AG08395 (cell line): ENCODE measurements at places on chromosomes 11 and 22.

- no peak for DNase-seq
Measured at GRCh38 chr11:72292106-72292785, 48.3 kb upstream of the PHOX2A start.

DNA sequence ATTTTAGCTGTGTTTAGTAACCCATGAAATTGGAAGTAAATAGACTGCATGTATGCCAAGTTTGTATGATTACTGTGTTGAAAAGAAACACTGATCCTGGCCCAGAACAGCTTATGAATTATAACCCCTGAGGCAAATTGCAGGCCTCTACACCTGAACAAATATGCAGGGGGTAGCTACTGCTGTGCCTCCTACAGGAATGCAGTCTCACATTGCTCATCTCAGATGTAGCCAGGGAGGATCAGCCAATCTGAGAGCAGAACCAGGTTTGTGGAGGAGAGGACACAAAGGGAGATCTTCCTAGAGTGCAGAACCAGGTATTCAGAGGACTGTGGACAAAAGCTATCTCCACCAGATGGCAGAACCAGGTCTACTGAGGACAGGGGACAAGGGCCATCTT, 442.2 kb upstream of the DDI1 start:
- no peak for DNase-seq

- no peak for DNase-seq
Measured at GRCh38 chr11:95337972-95338429, 107.0 kb upstream of the SESN3 start.

DNA sequence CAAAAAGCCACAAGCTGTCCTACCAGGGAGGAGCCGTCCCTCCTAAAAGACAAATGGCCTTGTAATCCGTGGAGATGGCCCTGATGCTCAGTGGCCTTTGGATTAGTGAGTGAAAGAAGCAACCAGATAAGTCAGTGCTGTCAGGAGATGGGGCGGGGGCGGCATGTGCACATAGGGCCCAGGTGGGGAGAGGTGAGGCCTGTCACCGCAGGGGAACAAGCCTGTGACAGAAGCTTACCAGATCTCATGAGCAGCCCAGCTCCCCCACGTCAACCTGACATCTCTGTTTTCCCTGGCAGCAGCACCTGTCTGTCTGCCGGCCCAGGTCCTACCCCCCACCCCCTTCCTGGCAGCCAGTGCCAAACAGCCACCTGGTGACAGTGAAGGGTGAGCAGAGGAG, 162.6 kb downstream of the BUD13 start:
- DNase-seq, result no peak

- DNase-seq, result no peak
Measured at GRCh38 chr22:29820961-29821290, 17.1 kb downstream of the ASCC2 start.

DNA sequence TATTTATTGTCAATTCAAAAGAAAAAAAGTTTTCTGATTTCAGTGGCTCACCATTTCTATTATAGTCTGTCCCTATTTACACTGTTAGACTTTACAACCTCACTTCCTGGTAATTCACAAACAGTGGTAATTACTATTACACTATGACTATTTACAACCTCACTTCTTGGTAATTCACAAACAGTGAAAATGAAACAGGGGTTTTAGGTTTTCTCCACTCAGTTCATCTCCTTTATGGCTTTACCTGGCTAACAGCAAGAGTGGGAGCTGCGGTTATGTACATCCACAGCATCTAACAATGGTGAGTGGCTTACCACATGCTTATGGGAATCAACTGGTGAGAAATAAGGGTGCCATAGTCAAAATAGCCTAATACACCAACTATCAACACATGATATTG, 166.4 kb downstream of the CASP12 start:
- DNase-seq, result no peak

GRCh38 chr11:120513436-120514315, 2.1 kb downstream of the GRIK4 start:
- no peak for DNase-seq

GRCh38 chr22:19385221-19385906, 46.2 kb downstream of the HIRA start:
- no peak for DNase-seq

DNA sequence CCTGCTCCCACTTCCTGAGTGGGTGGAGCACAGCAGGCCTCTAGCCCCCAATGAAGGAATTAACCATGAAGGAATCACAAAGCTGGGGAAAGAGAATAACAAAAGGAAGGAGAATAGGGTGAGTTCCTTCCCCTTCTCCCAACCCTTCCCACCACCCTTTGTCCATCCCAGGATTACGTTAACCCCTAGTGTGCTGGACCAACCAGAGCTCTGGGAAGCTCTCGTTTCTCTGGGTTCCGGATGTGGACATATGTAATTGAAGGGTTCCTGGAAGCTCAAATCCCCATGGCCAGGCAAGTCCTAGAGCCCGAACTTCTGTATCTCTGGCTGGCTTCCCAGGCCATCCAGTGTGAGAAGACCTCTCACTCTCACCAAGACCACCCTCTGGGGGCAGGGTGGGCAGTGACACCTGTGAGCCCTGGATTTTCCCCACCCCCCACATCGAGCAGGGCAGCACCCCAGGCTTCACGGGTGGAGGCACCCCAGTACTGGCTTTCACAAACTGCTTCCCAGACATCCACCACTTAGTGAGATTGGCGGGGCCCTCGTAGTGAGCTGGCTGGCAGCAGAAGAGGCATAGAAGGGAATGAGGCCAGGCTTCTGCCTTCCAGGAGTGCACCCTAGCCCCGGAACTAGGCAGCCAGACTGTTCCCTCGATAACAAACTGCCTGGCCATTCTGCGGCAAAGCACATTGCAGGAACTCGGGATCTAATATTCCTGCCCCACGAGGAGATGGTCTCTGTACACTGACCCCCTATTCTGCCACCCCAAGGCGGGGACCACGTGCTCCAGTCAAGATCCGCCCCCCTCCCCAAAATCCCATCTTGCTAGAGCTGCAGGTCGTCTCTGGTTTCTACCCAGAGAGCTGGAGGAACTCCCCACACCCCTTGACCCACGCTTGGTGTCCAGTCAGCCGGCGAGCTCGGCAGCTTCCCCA, 2.1 kb downstream of the NECTIN1 start:
- no peak for DNase-seq

- DNase-seq, result peak; percentile 45
Measured at GRCh38 chr22:38799265-38800002, 5.5 kb upstream of the DNAL4 start.

- no peak for DNase-seq
Measured at GRCh38 chr11:86934582-86934900, 20.7 kb downstream of the FZD4 start.

- no peak for DNase-seq
Measured at GRCh38 chr11:108370990-108371389, 96.3 kb downstream of the C11orf65 start.

DNA sequence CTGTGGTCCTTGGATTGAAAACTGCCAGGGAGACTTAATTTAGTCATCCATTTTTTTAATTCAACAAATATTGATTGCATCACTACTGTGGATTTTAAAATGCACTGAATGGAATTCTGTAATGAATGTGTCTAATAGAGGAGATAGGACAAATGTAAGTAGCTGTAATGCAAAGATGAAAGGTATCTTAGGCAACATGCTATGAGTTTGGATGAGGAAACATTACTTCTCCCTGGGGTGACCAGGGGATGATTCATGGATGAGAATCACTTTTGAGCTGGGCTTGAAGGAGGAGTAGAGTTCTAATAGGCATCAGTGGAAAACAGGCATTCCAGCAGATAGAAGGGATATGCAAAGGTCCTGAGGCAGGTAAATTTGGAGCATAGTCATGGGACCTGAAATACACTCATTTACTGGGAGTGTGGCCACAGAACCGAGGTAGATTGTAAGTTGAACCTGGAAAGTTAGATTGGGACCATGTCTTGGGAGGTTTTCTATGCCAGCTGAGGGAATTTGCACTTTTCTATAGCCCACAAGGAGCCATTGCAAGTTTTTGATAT, 43.4 kb downstream of the PKNOX2 start:
- no peak for DNase-seq

- DNase-seq, result no peak
Measured at GRCh38 chr11:68223275-68223674, 10.2 kb upstream of the KMT5B start.

- no peak for DNase-seq
Measured at GRCh38 chr22:39656495-39657490, 86.2 kb downstream of the CACNA1I start.

DNA sequence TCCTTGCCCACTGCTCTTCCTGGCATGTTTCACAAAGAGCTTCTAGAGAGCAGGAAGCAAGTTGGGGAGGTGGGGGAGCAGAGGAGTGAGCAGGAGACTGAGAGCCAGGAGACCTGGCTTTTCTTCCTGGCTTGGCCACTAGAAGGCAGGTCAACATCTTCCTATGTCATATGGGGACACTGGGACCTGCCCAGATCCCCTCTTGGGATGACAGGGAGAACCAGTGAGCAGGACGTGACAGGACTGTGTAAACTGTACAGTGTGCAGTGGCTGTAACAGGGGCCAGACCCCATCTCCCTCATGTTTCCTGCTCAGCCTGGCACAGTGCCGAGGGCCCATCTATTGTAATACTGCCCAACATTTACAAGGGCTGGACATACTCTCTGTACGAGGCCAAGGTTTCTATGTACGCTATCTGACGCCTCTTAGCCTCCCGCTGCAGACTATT, 29.4 kb downstream of the GDPD5 start:
- no peak for DNase-seq

GRCh38 chr11:79173615-79174014, 267.2 kb downstream of the TENM4 start:
- peak; percentile 82 for DNase-seq

GRCh38 chr11:8314916-8315315, 51.2 kb upstream of the LMO1 start:
- DNase-seq, result no peak

DNA sequence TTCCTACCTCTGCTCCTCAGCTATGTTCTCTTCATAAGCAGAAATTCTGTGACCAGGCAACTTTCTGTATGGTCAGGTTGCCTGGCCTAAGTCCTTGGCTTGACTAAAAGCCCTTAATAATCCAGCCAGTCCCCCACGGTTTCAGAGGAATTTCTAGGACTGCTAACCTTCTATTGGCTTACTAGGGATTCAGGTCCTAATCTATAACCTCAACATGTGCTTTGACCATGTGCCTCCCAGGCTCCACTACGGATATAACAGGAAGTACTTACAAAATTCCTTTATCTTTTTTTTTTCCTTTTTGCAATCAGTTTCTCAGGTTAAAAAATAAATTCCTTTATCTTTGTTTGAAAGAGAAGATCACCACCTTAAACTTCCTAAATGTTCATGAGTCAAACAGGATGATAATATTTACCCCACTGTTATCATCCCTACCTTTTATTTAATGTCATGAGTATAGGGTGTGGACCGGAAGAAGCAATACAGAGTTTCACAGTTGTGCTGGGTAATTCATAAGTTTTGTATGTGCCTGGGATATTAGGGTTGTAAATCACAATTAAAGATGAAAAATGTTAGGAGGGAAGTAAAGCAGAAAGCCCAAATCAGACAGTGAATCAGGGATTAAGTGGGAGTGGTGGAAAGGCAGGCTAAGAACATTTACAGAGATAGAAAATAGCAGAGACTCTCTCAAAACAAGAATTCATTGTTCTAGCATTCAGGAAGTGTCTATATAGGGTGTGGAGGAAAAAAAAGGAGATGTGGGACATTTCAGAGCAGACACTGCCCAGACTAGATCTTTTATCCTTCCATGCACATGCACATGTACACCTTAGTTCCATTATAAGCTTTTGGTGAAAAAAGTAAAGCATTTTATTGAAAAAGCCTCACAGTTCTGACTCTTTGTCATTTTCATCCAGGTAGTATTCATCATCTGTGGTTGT, 10.7 kb upstream of the POGLUT3 start:
- no peak for DNase-seq

DNA sequence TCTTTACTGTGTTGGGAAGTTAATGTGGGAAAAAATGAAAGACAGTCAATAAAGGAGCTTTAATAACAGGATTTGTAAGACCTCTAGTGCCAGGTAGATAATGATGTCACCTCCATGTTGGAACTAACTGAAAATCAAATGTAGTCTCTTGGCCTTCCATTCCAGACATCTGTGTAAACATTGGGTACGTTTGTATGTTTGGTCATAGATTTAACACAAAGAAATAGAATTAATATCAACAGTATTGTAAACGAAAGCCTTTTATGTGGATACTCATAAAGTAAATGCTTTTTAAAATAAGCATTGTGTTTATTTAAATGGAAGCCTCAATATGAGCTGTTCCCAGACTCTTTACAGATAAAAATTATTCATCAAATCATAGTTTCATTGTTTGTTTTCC, 605.7 kb downstream of the METTL15 start:
- DNase-seq, result no peak

GRCh38 chr22:36510384-36510783, 3.5 kb upstream of the FOXRED2 start:
- no peak for DNase-seq

- no peak for DNase-seq
Measured at GRCh38 chr11:16392616-16393015, 36.3 kb upstream of the SOX6 start.

GRCh38 chr11:131464461-131464860, 94.0 kb downstream of the NTM start:
- DNase-seq, result no peak

DNA sequence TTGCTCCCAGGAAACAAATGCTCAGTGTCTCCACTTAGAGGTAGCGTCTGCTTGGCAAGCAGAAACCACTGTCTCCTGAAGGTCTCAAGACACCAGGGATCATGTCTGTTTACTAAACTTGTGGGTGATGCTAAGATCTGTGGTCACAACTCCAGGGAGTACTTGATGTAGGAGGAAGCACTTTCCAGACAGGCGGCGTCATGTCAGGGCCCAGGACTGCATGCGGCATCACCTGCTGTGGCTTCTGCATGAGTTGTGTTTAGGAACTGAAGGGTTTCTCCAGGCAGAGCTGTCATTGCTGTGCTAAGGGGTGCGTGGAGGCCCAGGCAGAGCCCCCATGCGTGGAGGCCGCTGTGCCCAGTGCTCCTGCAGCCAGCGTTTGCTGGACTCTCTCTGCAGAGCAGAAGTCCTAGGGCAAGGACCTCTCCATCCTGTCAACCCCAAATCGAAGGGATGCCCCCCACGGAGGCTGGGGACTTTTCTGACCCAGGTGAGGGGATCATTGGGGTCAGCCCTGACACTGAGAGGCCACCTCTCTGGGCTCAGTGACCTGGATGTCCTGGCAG, 8.1 kb upstream of the PANX2 start:
- no peak for DNase-seq

DNA sequence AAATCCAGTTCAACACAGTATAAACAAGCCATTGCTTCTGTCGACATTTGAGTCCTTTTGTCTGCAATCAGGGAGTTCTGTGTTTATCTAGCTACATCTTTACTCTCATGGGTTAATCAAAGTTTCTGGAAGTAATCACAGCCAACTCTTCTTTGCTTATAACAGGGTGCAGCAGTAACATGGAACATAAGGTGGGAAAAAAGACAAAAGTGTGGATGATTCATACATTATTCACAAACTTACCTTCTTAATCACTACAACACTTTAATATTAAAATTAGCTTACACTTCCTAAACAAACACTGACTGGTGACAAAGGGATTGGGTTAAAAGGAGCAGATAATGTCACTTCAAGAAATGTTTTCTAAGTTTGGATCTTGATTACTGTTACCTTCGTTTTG, 44.7 kb downstream of the SNX19 start:
- no peak for DNase-seq

- DNase-seq, result no peak
Measured at GRCh38 chr11:102220728-102221467, 96.4 kb upstream of the BIRC3 start.

GRCh38 chr11:44950625-44951476, at the start of gene TP53I11:
Gene TP53I11, minus strand, starts transcription at chr11:44950883. Its CDS starts 12,548 bp downstream, at chr11:44938335.
- peak; percentile 87 for DNase-seq

GRCh38 chr11:122724520-122724919, 69.0 kb downstream of the UBASH3B start:
- DNase-seq, result peak; percentile 54
